Stimulated activated CD8-positive, alpha-beta memory T cell treated with anti-CD3 and anti-CD28 coated beads, Interleukin-15, amount 100 ng/mL, for 24 hours (primary cell): ENCODE measurements at places on chromosomes 2 and 18.

- DNase-seq = no peak
Observed at GRCh38 chr2:78264130-78264529, 742.0 kb upstream of the LRRTM4 start.

DNA sequence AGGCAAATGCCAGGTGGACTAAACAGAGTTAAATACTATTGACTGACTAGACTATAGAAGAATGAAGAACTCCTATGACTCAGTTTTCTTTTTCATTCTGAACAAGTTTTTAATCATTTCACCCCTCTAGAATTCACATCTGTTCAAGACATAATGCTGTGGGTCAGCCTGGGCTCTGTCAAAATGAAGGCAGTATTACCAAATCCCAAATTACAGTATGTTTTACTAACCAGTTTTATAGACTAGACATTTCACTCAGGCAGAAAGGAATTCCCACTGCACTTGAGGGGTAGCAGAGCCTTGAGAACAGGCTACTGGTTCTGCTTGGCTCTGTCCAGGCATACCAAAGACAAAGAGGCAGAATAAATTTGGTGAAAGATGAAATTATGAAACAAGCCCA, 511.7 kb downstream of the EPHA4 start:
- no peak for DNase-seq

- DNase-seq = no peak
Observed at GRCh38 chr2:67055387-67056304, 341.5 kb upstream of the ETAA1 start.

DNA sequence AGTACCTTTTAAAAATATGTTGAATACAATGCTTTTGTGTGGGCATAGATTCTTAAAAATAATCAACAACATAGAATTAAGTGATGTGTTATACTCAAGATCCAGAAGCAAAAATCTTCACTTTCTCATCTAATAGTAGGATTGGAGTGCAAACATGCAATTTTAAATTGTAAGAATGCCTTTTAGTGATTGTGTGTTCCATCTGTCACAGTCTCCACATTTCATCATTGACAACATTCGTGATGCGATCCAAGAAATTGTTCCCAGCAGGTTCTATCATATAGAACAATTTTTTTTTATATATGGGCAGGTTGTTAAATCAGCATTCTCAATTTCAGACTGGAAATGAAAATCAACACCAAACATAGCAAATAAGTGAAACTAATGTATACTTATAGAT, 1671.8 kb upstream of the SLC39A10 start:
- no peak for DNase-seq

DNA sequence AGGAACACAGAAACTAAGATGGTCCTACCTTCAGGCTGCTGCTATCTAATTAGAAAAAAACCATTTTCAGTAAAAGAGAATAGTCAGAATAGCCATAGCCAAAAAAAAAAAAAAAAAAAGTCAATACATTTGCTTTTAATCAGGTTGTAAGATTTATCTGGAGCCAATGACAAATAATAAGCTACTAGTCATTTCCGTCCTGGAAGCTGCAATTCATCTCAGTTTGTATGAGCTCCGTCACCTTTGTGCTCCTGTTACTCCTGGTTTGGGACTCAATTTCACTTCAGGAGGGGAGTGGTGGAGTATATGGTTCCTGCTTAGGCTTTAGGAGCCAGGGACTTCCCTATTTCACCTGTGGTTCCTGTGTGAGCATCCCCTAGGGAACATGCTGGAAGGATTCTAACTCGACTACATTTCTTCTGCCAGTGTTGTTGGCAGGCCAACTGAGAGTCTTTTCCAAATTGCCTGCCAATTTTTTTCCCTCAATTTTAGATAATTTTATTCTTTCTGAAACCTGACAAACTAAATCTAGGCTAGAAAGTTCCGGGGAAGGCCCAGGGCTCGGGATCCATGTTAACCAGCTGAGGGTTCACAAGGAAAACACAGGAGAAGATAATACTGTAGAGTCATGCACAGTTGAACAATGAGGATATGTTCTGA, 481.8 kb downstream of the DLGAP1 start:
- no peak for DNase-seq

DNA sequence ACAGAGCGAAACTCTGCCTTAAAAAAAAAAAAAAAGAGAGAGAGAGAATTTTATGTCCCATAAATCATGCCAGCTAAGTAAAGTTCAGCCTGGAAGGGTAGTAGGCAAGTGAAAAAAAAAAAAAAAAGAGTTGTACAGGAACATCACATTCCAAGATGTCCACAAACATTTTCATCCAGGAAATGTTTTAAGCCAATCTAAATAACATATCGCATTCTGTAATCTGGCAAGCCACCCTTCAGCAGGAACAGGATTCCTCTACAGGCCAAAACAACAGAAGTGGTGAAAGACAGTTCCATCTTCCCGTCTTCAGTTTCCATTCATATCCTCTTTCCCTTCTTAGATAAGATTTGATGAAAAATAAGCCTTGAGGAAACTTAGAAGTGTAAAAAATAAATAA, 1108.1 kb upstream of the DDX18 start:
- DNase-seq = no peak

DNA sequence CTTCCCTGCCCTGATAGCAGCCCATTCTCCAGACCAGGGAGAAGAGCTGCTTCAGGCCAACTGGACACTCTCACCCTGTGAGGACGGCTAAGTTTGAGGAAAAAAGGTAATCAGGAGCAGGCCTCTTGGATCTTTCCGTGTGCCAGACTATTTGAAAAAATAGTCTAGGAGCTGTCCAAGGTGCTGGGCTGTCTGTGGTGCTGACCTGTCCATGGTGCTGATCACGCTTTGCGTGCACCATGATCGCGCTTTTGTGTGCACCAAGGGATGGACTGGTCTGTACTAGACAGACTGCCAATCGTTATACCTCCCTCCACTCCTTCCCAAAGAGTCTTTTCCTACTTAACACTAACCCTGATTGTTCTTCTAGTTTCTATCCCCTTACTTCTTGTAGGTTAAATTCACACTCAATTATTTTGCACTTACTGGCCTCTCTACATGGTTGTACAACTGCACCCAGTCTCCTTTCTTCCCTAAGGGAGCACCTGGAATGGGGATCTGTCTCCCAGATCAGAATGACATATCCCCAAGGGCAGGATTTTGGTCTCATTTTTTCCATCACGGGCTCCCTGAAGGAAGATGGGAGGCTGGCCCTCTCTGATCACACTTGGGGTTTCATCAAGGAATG, 295.4 kb downstream of the CELF4 start:
- DNase-seq = no peak

DNA sequence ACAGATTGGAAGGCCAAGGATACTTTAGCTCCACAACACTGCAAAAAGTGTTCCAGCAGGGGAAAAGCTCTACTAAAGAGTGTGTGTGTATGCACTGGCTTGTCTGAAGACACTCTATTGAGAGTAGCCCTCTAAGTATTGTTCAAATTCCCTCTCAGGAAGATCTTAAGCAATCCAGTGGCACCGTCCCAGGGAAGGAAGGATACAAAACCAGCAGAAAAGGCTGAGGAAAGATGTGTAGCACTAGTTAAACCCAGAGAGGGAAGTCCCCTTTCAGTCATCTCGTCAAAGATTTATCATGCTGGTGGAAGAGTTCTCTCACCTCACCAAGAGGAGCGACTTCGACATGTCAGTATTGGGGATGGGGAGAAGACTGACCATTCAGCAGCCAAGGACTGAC, 50.5 kb downstream of the DHRS9 start:
- no peak for DNase-seq

GRCh38 chr2:236887531-236887930, 198.2 kb upstream of the COPS8 start:
- no peak for DNase-seq
